ENCODE measurements at places on chromosomes 3 and 15.
A peak's percentile ranks its signal among the peaks of the same experiment; 100 is the strongest.

GRCh38 chr3:178367817-178368617 is 168.2 kb upstream of the KCNMB2 start:
- no peak for DNase-seq

GRCh38 chr15:63528138-63528659 is 23.8 kb downstream of the USP3 start:
- no peak for DNase-seq

DNA sequence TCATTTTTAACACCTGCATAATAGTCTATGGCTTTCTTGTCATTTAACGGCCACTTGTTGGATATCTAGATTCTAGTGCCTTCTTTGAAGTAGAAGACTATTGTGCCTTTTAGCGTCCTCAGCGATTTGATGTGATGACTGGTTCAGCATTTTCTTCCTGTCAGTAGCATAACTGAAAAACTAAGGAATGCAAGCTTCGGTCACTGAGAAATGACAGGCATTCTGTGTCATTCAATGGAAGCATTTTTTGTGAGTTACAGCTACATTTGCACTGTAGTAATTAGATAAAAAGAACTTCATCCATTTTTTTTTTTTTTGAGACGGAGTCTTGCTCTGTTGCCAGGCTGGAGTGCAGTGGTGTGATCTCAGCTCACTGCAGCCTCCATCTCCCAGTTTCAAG is 10.3 kb downstream of the NEK11 start:
- DNase-seq: no peak

GRCh38 chr3:61608711-61609110 is 47.3 kb downstream of the PTPRG start:
- DNase-seq: no peak

- no peak for DNase-seq
Observed at GRCh38 chr3:142987080-142987700, 14.2 kb upstream of the U2SURP start.

GRCh38 chr15:99450896-99451358 is 114.9 kb upstream of the MEF2A start:
- peak; percentile 61 for DNase-seq

- DNase-seq: no peak
Observed at GRCh38 chr15:65921780-65922179, 52.5 kb downstream of the RAB11A start.

- DNase-seq: no peak
Observed at GRCh38 chr3:70820397-70820796, 508.0 kb upstream of the MDFIC2 start.

DNA sequence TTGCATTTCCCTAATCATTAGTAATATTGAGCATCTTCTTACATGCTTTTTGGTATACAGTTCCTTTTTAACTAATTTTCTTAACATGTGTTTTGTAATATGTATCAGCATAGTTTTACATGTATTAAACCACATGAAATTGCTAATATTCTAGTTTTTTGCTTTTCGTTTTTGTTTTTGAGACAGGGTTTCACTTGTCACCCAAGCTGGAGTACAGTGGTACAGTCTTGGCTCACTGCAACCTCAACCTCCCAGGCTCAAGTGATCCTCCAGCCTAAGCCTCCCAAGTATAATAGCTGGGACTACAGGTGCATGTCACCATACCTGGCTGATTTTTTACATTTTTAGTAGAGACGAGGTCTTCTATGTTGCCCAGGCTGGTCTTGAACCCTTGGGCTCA is 4.4 kb upstream of the ISG20 start:
- no peak for DNase-seq

- no peak for DNase-seq
Observed at GRCh38 chr3:159082519-159082918, 280.7 kb downstream of the MFSD1 start.

DNA sequence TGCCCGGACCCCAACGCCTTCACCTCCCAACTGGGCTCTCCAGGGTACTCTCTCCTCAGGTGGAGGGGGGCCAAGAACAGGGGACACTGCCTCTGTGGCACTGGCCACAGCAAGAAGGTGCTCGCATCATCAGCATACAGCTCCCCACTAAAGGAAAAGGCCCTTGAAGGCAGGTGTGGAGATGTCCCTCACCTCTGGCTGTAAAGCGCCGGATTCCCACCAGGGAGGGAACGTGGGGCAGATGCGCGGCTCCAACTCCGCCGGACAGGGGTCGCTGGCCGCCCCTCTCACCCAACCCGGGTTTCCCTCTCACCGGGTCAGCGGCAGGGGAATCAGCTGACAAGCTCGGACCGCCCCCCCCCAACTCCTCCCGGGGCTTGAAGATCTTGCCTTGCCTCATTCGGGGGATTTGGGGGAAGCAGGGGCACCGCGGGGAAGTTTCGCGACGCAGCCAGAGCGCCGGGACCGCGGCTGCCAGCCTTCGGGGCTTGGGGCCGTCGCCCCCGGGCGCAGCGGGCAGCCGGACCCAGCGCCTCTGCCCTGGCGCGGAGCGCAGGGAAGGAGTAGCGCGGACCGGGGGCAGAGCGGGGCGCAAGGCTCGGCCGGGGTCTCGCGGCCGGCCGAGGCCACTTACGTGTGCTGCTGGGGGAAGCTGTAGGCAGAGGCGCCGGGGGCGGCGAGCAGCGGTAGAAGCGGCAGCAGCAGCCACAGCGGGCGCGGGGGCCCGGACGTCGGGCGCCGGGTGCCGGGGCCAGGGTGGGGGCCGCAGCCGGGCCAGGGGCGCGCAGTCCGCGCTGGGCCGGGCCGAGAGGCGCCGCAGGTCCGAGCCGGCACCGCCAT is 630 bp downstream of the CACNA2D2 start:
- no peak for DNase-seq

GRCh38 chr15:81075272-81075671 is 58.8 kb upstream of the CFAP161 start:
- no peak for DNase-seq

DNA sequence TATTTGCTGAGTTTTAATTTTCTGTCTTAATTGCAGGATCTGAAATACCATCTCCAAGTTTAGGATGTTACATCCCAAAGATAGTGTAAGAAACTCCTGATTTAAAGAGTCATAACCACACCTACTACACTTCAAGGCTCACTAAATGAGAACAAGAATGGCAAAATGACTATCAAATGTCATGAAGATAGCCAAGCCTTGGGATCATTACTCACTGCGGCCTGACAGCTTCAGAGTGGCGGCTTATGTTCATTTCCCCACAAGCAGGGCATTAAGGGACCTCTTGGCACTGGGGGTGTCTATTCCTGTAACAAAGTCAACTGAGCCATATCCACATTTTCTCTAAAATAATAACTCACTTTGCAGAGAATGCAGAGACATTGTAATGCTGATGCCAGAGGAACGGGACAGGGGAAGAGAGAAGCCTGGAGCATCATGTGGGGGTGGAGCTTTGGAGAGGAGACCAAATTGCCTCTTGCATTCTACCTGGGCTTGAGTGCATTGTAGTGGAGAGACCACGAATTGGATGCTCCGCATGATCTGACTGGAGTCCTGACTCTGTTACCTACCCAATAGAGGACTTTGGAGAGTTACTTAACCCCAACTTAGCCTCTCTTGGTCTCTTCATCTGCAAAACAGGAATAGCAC is 219.2 kb downstream of the OPA1 start:
- no peak for DNase-seq

- DNase-seq: no peak
Observed at GRCh38 chr15:92505611-92506010, 111.9 kb downstream of the ST8SIA2 start.

DNA sequence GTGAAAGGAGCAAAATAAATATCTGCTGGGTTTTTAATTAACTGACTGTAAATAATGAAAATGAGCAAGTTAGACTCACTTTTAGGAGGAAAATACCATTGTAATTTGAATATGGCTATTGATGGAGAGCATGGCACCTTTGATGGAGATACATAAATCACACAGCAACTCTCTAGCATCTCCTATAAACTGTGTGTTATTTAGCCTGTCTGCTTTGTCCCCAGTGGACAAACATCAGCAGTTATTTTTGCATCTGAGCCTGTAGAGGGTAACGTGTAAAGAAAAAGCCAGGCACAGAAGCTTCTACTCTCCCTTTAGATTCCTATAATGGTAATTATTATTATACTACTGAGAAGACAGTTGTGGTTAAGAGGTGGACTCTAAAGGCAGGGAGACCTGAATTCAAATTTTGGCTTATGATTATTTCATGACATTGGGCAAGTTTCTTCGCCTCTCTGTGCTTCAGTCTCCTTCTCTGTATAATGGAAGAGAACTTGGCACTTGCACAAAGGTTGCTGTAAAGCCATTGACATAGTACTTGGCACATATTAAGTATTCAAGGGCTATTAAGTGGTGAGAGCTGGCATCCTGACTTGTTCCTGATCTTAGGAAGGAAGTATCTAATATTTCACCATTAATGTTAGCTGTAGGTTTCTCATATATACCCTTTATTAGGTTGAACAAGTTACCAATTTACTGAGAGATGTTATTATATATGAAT is 289.5 kb upstream of the TRIM42 start:
- no peak for DNase-seq

DNA sequence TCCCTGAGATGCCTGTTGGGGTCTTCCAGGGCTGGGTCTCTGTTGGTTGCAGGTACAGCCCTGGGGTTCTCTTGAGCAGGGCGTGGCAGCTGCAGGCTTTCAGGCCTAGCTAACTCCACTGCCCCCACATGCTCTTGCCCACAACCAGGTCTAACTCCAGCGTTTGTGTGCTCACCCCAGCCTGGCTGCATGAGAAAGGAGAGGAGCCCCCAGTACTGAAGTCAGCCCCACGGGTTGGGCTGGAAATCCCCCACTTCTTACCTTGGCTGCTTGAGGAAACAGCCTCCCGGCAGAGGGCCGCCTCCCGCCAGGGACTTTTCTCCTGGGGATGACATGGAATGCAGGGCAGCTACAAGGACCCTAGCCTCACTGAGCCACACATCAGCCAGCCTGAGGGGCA is 16.7 kb upstream of the DLL4 start:
- no peak for DNase-seq

DNA sequence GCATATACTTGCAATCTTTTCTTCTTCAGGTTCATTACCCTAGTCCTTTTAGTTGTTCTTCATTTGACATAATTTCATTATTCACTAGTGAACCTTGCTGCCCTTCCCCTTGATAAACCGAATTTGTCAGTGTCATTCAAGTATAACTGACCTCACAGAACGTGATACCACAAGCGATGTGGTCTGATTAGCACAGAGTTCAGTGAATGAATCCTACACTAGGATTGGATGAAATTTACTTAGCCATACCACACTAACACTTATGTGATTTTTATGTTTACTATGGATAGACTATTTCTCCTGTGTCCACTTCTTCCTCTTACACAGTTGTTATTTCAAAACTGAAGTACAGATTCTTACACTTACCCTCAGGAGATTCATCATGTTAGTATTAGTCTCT is 27.2 kb downstream of the CD86 start:
- no peak for DNase-seq

GRCh38 chr3:14548321-14548729 is 8.2 kb upstream of the GRIP2 start:
- peak; percentile 4 for DNase-seq

DNA sequence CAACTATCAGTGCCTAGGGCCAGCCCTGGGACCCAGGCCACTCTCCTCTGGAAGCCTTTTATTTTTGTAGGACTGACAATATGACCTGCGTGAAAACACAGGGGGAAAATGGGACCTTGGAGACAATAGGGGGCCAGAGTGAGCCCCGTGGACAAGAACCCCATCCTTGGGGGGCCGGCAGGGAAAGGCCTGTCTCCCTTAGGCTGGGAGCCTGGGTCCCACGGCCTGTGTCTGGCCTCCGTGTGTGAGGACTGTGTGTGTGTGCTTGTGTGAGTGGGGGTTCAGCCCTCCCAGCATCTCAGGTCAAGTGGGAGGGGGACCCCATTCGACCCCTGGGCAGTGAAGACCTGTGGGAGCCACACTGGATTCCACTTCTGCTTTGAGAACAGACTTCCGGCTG is 53.3 kb downstream of the EXOG start:
- no peak for DNase-seq

DNA sequence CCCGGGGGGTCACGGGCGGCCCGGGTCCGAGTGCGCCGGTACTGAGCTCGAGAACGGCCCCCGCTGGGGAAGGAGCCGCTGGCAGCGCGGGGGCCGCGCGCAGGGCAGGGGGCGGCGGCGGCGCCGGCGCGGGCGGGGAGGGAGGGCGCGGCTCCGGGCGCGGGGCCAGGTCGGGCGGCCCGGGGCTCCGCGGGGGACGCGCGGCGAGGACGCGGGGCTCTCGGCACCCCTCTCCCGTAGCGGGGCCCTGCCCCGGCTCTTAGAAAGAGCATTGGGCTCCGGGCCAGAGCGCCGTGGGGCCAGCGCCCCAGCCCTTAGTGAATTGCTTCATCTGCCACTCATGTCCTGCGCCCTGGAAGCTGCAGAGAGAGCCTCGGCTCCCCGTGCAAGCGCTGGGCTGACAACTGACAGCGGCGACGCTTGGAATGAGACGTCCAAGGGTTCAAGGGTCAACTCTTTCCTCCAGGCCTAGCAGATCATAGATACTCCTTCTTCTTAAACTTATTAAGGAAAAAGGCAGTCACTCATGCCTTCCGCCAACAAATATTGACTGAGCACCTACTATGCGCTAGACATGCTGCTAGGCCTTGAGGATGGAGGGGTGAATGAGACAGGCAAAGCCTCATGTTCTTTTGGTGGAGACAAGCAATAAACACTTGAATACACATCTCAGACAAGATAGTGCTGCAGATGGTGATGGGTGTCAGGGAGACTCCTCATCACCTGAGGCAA is 140.8 kb downstream of the SMAD6 start:
- DNase-seq: no peak

DNA sequence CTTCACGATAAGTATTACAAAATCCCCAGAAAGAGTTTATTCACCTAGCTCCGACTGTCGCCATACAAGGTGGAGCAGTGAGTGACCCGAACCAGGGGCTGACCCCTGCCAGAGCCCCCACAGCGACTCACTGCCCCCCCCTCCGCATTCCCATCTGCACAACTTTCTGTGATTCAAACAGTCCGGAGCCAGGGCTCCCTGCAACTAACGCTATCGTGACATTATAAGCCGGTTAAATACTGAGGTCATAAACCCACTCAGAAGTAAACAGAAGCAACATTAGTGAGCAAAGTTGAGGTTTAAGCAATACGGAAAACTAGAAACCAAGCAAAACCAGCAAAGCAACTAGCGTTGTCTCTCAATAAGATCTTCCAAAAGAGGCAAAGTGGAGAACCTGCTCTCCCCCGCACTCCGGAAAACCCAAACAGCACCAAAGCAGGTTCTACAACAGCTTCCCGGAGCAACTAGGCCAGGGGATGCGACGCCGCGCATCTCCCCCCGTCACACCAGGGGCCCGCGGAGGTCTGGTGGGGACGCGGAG is 642 bp downstream of the SCAP start:
- no peak for DNase-seq

DNA sequence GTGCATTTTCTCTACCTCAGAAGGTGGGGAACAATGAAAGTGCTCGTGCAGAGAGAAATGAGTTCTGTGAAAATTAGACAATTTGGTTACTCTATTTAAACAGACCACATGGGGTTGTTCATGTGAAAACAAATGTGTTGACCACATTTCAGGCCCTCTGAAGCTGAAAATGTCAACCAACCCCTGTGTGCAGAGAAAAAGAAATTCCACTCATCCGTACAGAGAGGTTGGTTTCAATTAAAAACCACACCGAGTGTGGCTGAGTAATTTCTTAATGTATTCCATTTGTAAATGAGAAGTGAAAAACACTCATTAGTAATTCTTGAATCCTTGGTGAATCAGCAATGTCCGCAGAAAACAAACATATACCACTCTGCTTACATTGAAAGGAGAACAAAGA is 46.9 kb upstream of the SLC7A14 start:
- DNase-seq: no peak

GRCh38 chr15:30670056-30670455 is 44.1 kb downstream of the ARHGAP11B start:
- no peak for DNase-seq

- no peak for DNase-seq
Observed at GRCh38 chr15:83320404-83320803, 35.9 kb upstream of the BNC1 start.

GRCh38 chr15:26771578-26772153 is 1.2 kb downstream of the GABRB3 start:
- DNase-seq: no peak

Measured in stimulated activated CD4-positive, alpha-beta T cell treated with anti-CD3 and anti-CD28 coated beads, Interleukin-12 subunit alpha, Interleukin-12 subunit beta, amount 100 ng/mL, for 24 hours (primary cell).